T-helper 17 cell (primary cell): ENCODE measurements at places on chromosomes 4 and X. TPM values are rescaled to one million over a fixed set of nuclear protein-coding genes. Genes with fewer than 3 reads are reported as not detected.

Gene GYPE
- total RNA-seq: not detected

GRCh38 chrX:150100261-150100660, 162.0 kb upstream of the EOLA2 start:
- DNase-seq: no peak

Gene GPR143
- not detected for total RNA-seq

Gene VSIG1
- 20.9 TPM for total RNA-seq

- DNase-seq: no peak
Observed at GRCh38 chr4:143531380-143531779, 17.9 kb downstream of the SMARCA5 start.

GRCh38 chr4:37740546-37740945, 54.4 kb upstream of the RELL1 start:
- DNase-seq: no peak

Gene MGAT4D
- total RNA-seq: not detected

- no peak for DNase-seq
Observed at GRCh38 chr4:128766781-128767180, 42.7 kb upstream of the JADE1 start.

GRCh38 chrX:101229170-101229569, 9.6 kb downstream of the DRP2 start:
- DNase-seq: no peak

Gene TXLNG
- total RNA-seq: 21.7 TPM

DNA sequence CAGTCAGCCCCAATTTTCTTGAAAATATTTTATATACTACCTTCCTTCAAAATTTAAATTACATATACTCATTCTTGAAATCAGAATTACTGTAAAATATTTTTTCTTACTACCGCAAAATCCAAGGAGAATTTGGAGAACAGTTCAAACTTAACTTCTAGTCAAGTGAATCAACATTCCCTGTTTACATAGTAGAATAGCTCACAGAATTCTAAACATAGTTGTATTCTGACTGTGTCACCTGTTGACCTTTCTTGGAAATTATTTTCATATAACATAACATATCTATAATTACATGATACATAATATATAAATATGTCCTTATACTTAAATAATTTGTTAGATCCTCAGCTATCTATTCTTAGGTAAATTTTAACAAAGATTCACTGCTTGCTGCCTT, 31.0 kb upstream of the FGF5 start:
- no peak for DNase-seq

Gene SLC2A9
- total RNA-seq: 1.7 TPM

Gene RAI2
- total RNA-seq: 0.18 TPM

GRCh38 chrX:11180571-11180970, 69.4 kb downstream of the HCCS start:
- DNase-seq: no peak

DNA sequence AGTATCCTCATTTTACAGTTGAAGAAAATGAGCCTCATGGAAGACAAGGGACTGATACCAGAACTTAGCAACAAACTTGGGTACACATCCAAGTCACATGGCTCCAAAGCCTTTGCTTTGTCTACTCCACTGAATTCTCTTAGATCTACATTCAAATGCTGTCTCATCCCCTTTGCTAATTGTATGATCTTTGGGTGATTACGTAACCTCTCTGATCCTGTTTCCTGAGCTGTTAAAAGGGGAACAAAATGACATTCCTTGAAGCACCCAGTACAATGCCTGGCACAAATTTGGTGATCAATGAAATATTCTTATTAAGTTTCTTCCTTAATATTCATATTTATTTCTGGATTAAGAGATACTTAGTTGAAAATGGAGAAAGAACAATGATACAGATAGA, 5.9 kb upstream of the HPGD start:
- no peak for DNase-seq

Gene TLR2
- 9.2 TPM for total RNA-seq

DNA sequence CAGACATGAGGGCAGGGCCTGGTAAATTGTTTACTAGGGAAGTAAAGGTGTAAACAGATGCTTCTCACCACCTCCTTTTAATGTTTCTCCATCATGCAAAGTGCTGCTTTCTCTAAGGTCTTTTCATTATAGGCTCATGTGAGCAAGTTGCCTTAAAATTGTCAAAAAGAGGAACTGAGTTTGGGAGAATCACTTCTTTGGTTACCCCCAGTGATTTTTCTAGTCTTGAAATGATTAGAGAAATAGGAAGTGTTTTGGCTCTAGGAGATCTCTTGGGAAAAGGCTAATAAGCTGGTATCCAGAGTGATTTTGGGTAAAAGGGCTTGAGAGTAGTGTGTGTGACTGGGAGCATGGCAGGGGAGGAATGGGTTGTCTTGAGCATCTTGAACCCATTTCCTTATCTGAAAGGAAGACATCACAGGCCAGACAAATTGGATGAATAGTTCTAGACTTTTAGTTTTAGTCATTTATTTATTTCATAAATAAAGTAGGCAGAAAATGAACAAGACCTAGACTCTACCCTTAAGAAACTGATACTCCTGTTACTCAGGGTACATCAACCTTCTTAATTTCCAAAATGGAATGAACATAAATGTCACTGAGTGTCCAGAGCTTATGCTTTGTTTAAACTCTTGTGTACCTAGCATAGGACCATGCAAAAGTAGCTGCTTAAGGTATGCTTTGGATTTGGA, 14.2 kb downstream of the GRPR start:
- no peak for DNase-seq

DNA sequence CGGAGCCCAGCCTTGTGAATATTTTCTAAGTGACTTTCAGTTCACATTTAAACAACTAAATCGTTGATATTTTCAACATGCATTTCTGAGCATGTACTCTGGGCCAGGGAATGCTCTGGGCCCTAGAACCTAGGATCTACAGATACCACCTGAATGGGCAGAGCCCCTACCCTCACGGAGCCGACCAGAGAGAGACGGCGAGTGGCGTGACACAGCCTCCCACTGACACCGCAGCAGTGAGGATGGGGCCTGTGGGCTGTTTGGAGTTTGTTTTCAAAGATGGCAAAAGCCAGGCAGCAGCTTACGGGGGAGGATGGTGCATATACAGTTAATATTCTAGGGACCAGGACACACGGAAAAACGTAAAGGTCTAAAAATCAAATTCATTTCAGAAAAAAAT, 17.7 kb downstream of the NELFA start:
- DNase-seq: no peak

GRCh38 chr4:139606579-139607501, 50.8 kb upstream of the SETD7 start:
- DNase-seq: no peak

Gene MAGEC1
- not detected for total RNA-seq

Gene MSMO1
- 15.2 TPM for total RNA-seq

Gene NCAPG
- total RNA-seq: 0.35 TPM

DNA sequence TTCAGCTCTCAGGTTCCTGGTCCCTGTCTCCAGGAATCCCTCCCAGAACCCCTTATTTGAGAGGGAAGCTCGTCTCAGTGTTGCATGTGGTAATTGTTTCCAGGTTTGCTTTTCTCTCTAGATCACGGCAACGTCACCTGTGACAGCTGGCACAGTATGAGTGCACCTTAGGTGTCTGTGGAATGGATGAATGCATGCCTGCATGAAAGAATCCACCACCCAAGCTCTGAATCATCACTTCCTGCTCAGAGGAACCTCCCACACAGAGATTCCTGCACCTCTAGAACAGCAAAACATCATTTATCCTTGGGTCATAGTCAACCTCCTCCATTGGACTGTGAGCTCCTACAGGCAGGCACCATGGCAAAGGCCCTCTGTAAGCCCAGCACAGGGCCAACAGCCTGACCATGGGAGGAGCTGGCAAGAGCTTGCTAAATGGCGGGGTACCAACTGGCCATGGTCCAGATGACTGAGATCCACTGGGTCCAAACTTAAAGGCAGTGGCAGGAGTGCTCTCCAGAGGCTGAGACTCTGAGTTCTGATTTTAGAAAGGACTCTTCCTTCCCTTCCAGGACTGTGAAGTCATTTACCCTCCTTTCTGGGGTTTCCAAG, 116.2 kb downstream of the SLC2A9 start:
- no peak for DNase-seq

Gene VCX
- not detected for total RNA-seq

Gene LONRF3
- total RNA-seq: 17.0 TPM

- DNase-seq: no peak
Observed at GRCh38 chrX:46770000-46770816, 11.3 kb upstream of the SLC9A7 start.

DNA sequence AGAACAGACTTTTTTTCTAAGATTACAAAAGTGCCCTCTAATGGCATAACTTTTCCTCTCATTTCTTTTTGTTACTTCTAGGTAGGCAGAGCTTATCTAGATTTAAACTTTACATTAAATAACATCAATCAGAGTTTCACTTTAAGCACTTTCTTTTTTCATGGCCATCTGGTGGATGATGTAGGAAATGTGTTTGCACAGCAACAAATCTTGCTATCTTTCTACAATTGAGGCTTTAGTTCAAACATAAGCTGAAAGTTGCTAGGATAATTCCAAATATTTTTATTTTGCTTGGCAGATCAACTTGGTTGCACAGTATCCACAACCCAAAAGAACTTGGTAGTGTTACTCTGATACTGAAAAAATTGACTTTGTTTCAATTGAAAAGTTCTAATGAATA, 22.0 kb downstream of the NDNF start:
- DNase-seq: no peak

GRCh38 chrX:140343226-140343868, 161.5 kb downstream of the SOX3 start:
- no peak for DNase-seq

DNA sequence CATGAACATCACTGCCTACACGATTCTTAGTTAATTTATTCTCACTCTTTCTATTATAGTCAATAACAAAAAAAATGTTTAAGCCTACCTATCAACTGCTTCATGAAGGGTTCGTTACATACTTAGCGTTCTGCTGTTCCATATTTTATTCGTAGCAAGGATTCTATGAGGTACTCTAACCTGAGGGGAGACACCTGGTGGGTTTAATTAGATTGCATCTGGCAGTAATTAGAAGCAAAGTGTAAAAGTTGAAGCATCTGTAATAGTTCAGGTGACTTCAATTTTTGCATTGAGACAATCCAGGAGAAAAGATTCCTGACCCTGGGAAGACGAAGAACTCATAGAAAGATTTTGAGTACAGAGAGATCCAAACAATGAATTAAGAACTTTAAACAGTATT, 1655.8 kb upstream of the TENM3 start:
- no peak for DNase-seq

GRCh38 chr4:185341841-185342240, 53.9 kb downstream of the LRP2BP start:
- DNase-seq: no peak
